ENCODE measurements at places on chromosomes 1 and 21. TPM values are rescaled to one million over a fixed set of nuclear protein-coding genes. Genes with fewer than 3 reads are reported as not detected.

GRCh38 chr1:234897390-234897749 is 231.3 kb downstream of the TOMM20 start:
- DNase-seq, result no peak

GRCh38 chr1:151294742-151295462 is 12.8 kb downstream of the ZNF687 start:
- no peak for DNase-seq

GRCh38 chr1:24888971-24889676 is 41.0 kb downstream of the RUNX3 start:
- DNase-seq, result no peak

DNA sequence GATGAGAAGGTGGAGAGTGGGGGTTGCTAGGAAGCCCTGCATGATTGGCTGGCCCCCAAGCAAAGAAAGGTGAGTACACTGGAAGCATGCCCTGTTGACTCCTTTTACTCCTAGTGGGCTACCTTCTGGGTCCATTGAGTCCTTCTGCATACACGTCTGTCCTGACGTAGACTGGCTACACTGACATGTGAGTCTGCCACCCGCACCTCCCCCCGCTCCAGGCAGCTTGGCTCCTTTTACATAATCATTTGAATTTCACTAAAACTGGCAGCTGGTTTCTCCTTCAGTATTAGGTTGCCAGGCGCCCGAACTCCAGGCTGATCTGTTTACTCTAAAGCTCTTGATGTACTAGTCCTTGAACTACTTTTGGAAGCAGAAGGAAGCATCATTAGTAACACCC is 8.7 kb downstream of the MRPS21 start:
- DNase-seq, result no peak

DNA sequence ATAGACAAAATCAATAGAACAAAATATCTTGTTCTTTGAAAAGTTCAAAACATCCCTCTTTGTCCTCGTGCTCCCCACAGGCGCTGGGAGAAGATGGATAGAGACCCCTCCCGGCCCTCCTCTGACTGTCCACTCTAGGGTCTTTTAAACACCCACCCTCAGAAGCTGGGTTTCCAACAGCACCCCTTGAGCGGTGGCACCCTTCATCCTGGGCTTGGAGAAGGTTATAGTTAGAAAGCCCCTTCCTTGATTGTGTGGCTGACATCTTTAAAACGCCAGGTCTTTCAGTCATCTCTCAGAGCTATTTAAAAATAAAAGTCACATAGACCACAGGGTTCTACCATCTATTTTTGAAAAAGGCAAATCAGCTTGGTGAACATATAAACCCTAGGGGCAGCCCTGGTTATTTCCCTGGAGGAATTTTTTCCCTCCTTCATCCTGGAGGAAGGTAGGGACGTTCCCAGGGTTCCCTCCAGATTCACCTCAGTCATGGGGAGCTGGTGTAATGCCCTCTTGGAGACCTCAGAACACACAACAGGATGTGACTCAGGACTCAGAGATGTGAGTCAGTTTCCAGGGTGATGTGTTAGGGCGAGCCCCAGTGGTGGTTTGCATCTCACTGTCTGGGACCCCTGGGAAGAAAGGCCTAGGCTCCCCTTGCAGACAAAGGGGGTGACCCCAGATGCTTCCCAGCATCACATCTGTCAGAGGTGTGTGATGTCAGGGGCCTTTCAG is 138.5 kb downstream of the CLIC6 start:
- DNase-seq, result peak; percentile 54

DNA sequence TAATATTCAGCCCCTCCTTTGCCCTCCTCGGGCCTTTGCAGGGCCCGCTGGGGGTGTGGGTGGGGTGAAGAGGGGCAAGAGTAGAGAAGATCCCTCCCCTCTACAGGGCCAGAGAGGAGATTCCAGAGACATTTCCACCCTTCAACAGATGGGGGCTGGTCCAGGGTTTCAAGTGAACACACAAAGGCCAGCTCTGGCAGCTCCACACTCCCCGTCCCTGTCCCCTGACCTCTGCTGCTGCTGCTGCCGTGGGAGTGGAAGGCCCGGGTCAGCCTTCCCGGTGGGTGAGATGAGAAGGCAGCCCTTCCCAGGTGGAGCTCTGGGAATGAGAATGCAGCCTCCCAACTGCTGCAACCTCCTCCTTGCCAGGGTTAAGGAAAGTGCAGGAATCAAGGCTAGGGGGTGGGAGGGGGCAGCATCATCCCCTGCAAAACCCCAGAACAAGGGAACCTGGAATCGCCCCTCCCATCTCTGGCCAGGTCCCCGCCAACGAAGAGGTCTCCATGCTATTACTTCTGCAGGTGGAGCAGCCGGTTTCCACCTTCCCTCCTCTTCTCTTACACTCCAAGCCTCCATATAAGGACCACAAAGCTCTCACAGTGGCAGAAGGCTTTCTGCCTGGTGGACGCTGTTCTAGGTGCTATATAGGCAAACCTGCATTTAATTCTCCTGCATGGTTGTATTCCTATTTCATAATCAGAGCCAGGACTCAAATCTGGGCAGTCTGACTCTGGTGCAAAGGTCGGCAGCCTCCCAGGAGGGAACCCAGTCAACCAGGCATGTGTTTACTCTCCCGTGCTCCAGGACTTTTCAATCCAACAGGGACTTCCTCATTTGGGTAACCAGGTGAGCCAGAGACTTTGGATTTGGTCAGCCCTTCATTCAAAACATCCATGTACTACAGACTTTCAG is 22.9 kb upstream of the ARHGEF10L start:
- DNase-seq, result no peak

DNA sequence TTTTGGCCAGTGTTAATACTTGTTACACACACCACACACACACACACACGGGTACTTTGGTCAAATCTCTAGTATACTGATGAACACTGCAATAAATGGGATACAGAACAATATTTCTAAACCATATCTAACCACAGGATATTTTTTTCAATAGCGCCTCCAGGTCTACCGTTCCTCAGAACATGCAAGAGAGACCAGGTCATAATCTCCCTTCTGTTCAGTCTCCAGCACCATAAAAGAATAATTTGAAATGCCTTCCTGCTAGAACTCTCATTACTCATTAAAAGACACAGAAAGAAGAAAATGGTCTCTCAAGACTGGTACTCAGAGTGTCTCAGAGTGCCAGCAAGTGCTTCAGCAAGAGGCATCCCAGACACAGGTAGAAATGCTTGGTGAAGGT is 11.5 kb upstream of the SLC44A3 start:
- no peak for DNase-seq

DNA sequence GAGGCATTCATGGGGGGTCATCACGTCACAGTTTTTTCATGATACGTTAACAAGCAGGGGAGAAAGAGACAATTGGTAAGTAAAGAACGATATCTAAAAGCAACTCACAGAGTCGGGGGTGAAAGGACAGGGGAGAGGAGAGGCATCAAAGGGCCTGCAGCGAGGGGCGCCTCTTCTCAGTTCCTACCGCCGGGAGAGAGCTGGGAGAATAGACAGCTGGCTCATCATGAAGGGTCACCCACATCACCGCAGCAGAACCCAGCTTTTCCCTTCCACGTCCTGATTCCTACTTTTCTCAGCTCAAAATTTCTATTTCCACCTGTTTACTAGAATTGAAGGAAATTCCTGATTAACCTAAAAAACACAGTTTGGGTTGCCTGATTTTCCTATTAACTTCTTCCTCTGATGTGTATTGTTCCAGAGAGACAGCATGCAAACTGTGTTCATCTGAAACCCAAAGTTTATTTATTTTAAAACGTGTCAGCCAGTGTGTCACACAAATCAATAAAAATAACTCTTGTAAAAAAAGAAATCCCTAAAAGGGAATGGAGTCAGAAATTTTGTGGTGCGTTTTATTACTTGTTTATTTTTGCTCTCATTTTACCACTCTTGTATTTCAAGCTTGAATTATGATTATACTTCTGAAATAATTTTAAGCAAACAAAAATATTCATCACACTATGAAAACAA is 75.4 kb downstream of the SLC25A24 start:
- DNase-seq, result no peak

DNA sequence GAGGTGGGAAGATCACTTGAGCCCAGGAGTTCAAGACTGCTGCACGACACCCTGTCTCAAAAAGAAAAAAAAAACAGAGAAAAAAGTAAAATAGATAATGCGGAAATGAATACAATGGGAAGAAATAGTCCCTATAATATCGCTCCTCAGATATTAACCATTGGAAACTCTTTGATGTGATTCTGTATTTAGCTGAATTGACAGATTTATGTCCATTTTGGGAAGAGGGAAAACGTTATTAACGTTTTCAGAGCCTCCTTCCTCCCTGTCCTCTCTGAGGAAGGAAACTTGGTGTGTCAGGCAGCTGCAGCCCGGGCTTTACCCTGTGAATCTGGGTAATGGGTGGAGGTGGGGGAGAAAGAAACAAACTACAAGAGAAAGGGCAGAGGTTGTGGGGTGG is 61.6 kb upstream of the ECE1 start:
- DNase-seq, result no peak

GRCh38 chr21:45177039-45177438 is 102.7 kb downstream of the ADARB1 start:
- no peak for DNase-seq

- no peak for DNase-seq
Measured at GRCh38 chr1:111302374-111302773, 11.7 kb downstream of the CHIA start.

DNA sequence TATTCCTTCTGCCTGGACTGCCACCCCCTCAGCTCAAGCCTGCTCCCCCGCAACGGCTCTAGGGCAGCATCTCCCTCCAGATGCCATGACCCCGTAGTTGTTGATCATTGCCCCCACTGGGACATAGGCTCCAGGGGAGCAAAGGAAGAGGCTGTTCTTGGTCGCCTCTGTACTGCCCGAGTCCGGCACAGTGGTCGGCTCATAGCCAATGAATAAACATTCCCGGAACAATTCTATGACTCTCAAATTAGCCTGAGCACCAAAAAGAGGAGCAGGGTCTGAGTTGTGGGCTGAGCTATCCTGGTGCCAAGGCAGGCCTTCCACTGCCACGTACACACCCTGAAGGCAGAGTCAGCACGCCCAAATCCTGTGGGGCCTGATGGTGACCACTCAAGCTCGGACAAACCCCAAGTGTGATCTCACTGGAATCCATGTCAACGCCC is 33.1 kb downstream of the CAPZB start:
- DNase-seq, result no peak

- DNase-seq, result no peak
Measured at GRCh38 chr21:34166468-34166867, 93.1 kb downstream of the MRPS6 start.

DNA sequence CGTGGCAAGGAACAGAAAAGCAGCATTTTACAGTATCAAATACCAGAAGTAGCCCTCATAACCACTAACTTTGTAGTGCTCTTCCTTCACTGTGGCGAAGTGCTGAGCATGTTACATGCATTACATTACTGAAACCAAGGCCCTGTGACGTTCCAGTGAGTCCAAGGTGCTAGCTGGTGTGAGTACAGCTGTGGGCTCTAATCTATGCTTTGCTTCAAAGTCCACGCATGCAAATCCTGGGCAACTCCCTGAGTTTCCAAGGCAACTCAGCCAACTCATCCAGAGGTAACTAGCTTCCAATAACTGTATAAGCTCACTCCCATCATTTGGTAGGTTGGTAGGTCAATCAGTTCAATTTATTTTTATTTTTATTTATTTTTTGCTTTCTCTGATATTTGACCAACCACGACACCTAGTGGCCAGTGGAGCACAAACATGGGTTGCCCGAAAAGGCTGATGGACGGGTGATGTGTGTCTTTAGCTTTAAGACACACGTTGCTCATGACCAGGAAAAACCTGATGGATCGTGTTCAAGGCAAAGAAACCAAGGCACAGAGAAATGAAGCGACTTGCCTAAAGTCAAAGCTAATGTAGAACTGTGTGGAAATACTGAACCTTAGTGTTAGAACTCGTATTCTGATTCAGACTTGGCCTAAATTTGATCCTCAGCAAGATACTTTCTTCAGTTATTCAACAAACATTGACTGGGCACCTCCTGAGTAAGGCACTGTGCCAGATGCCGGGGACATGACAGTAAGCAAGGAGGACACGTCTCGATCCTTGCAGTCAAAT is 73.0 kb downstream of the GNG12 start:
- peak; percentile 19 for DNase-seq

DNA sequence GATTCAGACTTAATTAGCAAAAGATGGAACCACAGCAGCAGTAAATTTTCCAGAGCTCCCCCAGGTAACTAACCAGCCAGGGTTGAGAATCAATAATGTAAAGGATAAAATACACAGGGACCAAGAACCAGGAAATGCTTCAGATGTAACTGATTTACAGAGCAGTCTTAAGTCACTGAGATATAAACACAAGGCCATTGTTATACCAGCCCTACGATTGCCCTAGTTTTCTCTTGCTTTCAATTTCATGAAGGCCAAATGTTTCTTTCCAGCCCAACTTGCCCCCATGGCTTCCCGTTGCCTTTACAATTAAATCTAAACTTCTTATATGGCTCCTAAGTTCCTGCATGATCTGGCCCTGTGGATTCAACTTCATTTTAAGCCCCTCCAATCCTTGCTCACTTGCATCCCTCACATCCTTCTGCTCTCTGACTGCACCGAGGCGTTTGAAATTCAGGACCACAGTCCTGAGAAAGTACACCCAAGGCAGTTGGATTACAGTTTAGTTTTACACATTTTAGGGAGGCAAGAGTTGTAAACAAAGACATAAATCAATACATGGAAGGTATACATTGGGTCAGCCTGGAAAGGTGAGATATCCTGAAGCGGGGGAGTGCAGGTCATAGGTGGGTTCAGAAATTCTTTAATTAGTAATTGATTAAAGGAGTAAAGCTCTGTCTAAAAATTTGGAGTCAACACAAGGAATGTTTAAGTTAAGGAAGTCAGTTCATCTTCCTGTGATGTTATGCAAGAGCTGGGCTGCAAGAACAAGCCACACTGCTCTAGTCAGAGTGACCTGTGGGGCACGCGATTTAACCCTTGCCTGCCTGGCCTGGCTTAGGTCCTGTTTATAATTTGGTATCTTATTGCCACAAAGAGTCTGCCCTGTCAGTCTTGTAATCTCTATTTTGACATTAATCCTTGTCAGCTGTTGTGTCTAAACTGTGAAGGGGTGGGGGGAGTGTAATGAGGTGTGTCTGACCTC is 69.9 kb upstream of the COG2 start:
- DNase-seq, result no peak

DNA sequence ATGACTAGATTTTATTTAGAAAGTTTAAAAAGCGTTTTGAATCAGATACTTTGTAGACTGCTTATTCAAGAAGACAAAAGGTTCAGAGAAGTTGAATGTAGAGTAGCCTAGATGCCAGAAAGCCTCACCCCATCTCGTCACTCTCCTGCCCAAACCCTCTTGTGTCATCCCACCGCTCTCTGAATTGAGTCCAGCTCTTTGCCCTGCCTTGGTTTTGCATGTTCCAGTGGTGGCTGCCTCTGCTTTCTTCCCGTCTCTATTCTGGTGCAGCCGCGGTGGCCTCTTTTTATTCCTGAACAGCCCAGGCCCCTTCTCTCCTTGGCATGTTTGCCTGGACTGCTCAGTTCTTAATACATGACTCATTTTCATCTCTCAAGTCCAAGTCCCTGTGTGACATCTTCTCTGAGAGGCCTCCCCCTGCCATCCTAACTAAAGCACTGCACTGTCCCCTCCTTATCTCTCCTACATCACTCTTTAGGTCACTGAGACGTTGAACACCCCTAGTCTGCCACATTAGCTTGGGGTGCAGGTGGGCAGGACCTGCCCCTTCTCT is 22.9 kb downstream of the PRDM2 start:
- DNase-seq, result no peak

GRCh38 chr1:89957107-89957506 is 37.8 kb upstream of the ZNF326 start:
- DNase-seq, result peak; percentile 23

- DNase-seq, result no peak
Measured at GRCh38 chr1:99315305-99315704, 51.0 kb downstream of the PLPPR4 start.

CENPL gene
- 23.6 TPM for total RNA-seq

PIGR gene
- not detected for total RNA-seq

AGMAT gene
- 34.4 TPM for total RNA-seq

OVAAL gene
- total RNA-seq, result not detected

KCNK1 gene
- total RNA-seq, result 2.1 TPM

CFAP74 gene
- total RNA-seq, result not detected
